ENCODE measurements at places on chromosomes 6 and 20. TPM values are rescaled to one million over a fixed set of nuclear protein-coding genes. Genes with fewer than 3 reads are reported as not detected.

DNA sequence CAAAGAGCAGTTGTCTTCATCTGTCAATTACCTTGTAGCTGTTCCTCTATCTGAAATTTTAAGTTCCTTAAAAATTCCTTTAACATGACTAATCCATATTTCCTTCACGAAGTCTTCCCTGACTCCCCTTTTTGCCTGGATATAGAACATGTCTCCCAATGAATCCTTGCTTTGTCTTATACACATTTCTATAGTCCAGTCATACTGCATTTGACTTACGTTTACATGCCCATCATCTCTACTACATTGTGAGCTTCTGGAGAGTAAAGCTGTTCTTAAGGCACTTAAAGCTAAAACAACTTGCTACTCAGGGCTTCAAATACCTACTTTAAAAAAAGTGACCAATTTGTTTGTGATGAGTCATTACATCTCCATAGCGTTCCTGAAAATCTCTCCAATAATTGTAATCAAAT lies 4.9 kb downstream of the REV3L start:
- DNase-seq = peak; percentile 44

DNA sequence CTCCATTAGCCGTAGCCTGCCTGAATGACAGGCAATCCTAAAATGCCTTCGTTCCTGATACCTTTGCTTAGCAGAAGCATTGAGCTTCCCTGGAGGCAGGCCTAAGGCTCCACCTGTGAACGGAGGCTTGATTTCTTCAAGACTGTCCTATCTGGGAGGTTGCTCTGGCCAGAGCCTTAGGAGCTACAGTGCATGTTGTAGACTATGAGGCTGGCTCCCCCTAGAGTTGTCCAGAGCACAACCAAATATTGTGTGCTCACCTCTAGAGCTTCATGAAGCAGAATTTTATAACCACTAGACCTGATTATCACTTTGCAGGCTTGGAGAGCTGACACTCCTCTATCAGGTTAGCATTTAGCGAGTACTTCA lies 217.8 kb downstream of the MAFB start:
- peak; percentile 33 for DNase-seq

The HUS1B gene
- total RNA-seq = 0.79 TPM

- no peak for DNase-seq
Observed at GRCh38 chr20:10965936-10966470, 292.2 kb upstream of the JAG1 start.

DNA sequence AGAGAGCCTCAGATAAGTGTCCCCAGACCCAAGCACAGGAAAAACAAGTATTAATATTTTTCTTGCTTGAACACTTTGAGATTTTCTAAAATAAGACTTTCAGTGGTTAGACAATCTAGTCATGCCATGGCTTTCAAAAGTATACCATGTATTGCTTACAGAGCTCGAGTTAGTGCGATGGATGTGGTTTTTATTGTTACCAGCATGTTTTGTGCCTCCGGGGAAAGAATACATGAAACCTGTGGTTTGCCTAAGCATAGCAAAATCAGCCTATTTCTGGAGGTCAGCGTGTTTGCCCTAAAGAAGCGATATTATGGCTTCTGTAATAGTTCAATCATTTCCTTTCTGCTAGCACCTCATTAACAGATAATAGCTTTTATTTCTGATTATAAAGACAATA lies 21.6 kb downstream of the RIN2 start:
- DNase-seq = no peak

DNA sequence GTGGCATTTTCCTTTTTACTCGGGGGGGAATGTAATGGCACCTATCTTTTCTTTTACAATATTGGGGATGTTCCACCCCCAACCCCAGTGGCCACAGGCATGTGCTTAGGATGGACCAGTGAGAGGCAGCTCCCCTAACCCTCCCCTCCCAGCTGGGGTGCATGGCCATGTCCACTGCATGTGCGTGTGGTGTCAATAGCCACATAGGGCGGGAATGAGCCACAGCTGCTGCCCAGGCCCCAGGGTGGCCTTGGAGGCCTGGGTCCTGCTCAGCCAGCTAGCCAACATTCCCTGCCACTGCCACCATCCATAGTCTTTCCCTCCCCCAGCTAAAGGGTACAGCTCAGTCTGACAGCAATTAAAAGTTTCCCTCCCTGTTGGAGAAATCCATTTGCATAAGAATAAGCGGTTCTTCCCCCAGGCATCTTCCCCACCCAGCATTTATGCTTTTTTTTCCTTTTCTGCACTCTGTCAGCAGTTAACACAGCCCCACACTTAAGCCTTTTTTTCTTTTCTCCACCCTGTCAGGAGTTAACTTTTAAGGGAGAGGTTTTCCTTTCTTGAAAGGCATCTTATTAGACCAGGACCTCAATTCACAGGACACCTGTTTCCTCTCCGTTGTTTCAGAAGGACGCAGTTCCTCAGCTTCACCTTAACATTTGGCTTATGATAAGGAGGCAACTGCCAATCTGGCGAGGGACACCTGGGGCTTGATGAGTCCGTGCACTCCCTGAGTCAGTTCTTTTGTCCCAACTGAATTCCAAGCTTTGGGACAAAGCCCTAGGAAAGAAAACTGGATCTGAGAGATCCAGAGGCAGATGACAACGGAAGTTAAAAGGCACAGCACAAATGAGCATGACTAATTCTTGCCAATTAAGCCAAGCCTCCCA lies 121.4 kb downstream of the TPBG start:
- no peak for DNase-seq

GRCh38 chr20:36085686-36086267 lies 68.8 kb upstream of the EPB41L1 start:
- peak; percentile 16 for DNase-seq

The SIRPD gene
- not detected for total RNA-seq

- DNase-seq = no peak
Observed at GRCh38 chr6:87514831-87515230, 42.1 kb downstream of the SLC35A1 start.

GRCh38 chr6:111767752-111768430 lies 105.4 kb downstream of the FYN start:
- DNase-seq = no peak

The BANF2 gene
- total RNA-seq = not detected

- no peak for DNase-seq
Observed at GRCh38 chr20:38589351-38589750, 8.4 kb downstream of the ADIG start.

- no peak for DNase-seq
Observed at GRCh38 chr6:15331629-15332251, 85.9 kb downstream of the JARID2 start.

DNA sequence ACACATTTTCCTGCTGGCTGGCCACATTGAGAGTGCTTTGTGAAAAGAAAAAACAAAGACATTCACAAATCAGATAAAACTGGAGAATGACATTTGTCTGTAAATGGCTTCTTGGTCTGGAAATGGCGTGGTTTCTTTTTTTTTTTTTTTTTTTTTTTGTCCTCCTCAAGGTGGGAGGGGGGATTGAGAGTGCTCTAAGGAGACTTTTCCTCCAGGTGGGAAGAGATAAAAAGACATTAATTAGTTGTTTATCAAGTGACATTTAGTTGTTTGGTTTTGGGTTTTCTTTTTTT lies 40.4 kb downstream of the GNAS start:
- DNase-seq = no peak

DNA sequence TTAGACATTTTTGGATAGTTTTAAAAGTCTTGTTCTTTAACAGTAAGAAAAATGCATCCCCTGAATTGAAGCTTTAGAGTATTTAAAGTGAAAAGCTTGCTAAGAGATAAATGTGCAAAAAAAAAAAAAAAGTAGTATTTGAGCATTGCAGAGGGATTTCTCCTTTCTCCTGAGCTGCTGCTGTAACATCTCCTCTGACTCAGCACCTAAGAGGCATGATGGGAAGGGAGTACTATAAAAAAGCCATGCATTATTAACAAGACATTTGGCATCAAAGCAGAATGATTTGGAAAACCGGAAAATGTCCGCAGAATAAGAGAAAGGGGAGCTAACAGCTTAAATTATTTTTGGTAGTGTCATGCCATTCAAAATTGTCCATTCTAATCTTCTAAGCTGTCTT lies 27.9 kb downstream of the B4GALT5 start:
- no peak for DNase-seq

DNA sequence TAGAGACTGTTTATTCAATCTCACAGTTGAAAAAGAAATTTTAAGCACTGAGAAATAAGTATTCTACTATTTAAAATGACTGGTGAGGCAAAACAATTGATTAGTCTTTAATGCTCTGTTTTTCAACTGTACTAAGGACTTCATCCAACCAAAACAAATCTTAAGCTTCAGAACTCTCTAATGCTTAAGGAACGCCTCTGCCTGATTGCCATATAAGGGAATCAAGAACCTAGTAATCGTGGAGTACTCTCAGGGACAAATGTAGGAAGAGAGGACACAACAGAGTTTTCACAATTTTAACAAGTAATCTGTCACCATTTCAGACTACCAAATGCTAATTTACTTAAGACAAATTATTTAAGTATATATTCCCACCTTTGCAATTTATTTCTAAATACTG lies 16.1 kb downstream of the FBXO30 start:
- DNase-seq = no peak

The GNMT gene
- under 0.01 TPM for total RNA-seq

- no peak for DNase-seq
Observed at GRCh38 chr20:2338411-2339066, 42.2 kb upstream of the TGM6 start.

DNA sequence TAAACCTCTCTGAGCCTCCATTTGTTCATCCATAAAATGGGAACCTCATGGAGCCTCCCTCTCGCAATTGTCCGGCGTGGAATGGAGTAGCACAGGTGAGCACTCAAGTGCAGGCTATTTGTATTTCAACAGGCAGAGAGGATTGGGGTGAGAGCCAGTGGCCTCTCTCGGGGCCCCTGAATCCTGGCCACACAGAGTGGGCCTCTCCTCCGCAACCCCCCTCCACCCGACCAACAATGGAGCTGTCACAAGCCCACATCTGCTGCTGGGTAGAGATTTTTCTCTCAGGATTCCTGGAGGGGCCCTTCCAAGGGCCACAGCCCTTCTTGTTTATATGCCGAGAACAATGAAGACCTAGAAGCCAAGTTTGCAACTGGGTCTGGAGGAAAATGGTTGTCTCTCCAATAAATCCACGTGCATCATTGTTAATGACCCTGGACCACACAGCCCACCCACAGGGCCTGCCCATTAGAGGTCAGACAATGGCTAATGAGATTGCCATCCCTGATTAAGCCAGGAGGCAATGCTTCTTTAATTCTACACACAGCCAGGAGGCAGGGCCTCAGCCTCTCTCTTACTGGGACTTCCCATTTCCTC lies 233.0 kb downstream of the ANKRD60 start:
- DNase-seq = no peak

The FGD2 gene
- not detected for total RNA-seq

The PPIL6 gene
- 0.60 TPM for total RNA-seq

The TFAP2A gene
- total RNA-seq = not detected

The NFATC2 gene
- 2.4 TPM for total RNA-seq

The SAMD5 gene
- total RNA-seq = 0.87 TPM

DNA sequence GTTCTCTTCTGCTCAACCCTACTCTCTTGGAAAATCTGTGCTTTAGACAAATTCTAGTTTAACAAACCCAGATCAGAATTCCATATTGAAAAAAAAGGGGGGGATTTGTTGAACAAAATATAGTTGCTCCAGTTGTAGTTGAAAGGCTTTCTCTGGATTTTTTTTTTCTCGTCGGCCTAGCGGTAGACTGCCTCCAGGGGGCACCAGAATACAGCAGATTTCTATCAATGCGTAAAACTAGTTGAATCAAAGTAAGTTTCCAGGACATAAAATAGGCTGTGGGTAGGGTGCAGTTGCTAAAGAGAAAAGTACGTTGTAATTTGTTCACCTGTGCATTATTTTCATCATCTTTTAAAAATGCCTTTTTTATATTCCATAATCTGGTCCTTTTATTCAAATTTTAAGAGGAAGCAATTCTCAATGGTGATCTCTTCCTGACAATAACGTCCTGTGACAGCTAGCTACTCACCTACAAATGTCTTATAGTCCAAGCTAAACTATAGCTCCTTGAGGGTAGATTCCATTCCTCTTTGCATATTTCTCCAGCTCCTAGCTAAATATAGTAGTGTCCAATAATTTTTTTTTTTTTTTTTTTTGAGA lies 105.4 kb downstream of the PERP start:
- DNase-seq = peak; percentile 76

- no peak for DNase-seq
Observed at GRCh38 chr6:68211242-68211795, 423.8 kb upstream of the ADGRB3 start.

- DNase-seq = no peak
Observed at GRCh38 chr6:139778106-139778505, 403.7 kb upstream of the CITED2 start.

The SLC26A8 gene
- total RNA-seq = not detected

DNA sequence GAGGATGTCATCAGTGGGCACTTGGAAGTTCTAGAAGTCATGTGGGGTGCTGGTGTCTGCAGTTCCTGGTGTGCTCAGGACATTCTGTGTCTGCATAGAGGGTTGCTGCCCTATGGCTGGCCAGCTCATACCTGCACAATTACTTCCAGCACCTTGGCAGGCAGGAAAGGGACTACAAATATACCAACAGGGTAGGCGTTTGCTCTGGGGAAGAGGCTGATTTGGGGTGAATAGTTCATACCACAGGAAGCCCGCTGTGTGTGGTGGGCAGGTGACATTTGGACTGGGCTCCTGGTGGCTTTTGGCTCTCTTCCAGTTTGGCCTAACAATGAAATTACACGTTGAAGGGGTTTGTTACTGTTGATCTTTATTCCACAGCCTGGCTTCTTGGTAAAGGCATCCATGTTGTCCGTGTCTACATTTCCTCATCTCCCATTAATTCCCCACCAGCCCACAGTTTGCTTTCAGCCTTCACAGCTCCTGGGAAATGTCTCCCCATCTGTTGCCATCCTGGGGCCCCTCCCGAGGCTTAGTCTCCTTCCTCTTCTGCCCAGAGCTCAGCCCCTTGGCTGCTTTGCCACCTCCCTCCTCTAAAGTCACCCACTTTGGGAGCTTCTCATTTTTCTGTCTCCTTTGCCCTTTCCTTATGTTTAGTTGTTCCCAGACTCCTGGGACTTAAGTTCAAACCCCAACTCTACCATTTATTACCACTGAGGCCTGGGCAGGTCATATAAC lies 88.1 kb downstream of the RSPH3 start:
- DNase-seq = no peak

The SCP2D1 gene
- not detected for total RNA-seq
